ENCODE measurements at places on chromosomes 3 and 15. TPM values are rescaled to one million over a fixed set of nuclear protein-coding genes. Genes with fewer than 3 reads are reported as not detected.

Gene P2RY12
- not detected for total RNA-seq

Gene CIB1
- total RNA-seq: 110 TPM

Gene CYP1A2
- not detected for total RNA-seq

Gene SST
- total RNA-seq: not detected

Gene PLA2G4F
- total RNA-seq: not detected

Gene GNAT1
- not detected for total RNA-seq

Gene STRA6
- not detected for total RNA-seq

Gene TMEM40
- not detected for total RNA-seq

Gene CYP8B1
- not detected for total RNA-seq

DNA sequence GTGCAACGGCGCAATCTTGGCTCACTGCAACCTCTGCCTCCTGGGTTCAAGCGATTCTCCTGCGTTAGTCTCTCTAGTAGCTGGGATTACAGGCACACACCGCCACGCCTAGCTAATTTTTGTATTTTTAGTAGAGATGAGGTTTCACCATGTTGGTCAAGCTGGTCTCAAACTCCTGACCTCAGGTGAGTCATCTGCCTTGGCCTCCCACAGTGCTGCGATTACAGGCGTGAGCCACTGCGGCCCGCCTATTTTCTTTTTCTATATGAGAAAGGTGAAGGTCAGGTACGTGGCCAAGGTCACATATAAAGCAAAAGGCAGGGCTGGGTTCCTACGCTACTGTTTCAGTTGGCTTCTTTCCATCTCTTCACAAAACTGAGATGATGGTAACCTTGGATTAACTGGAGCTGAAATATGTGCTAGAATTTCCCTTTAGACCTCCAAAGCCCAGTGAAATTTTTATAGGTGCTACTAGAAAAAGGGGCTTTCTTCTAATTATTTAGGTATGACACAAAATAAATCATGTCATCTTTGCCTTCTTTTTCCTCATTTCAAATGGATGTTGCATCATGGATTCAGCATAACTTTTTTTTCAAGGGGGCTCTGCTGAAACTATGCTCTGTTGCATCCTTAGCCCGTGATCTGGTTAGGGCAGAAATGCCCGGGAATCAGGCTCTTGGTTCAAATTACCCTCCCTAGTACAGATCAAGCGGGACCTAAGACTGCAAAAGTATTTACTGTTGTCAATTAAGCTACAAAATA, 68.5 kb downstream of the MYO1E start:
- peaks cover 10% of the 10 kb centered on the region for H3K4me1 ChIP-seq
- H3K4me3 ChIP-seq: no peak overlapping the region
- H3K27me3 ChIP-seq: no peaks in the 10 kb centered on the region

- H3K27ac ChIP-seq: no peak overlapping the region
- H3K4me1 ChIP-seq: no peaks in the 10 kb centered on the region
- H3K36me3 ChIP-seq: no peaks in the 10 kb centered on the region
Observed at GRCh38 chr3:104347291-104347690, 1019.4 kb upstream of the ALCAM start.

DNA sequence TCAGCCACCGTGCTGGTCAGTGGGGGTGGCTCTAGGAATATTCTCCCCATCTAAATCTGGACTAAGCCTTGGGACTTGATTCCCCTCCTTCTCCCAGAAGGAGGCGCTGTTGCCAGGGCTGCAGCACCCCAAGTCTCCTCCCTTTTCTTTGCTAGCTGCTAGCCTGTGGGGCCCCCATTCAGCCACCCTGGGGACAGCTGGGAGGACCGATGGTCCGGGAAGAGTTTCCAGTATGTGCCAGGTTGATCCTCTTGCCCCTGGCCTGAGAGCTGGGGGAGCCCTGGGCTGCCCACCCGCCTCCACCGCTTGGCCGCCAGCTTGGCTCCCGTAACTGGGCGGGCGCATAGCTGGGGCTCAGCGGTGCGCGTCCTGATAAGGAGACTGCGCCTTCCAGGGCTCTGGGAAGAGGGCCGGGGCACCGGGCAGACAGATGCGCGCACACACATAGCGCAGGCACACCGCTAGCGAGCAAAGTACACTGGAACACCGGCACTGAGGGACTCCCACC, 4.2 kb downstream of the SMAD6 start:
- DNase-seq: no peak
- H3K4me1 ChIP-seq: peaks cover 7% of the 10 kb centered on the region
- H3K36me3 ChIP-seq: no peaks in the 10 kb centered on the region
- no peak overlapping the region for H3K4me3 ChIP-seq
- H3K27ac ChIP-seq: no peak overlapping the region
- H3K27me3 ChIP-seq: peaks cover 14% of the 10 kb centered on the region

- peaks cover 3% of the 10 kb centered on the region for H3K4me1 ChIP-seq
- H3K36me3 ChIP-seq: peaks cover 8% of the 10 kb centered on the region
- H3K4me3 ChIP-seq: no peak overlapping the region
- no peak for DNase-seq
- peaks cover 2% of the 10 kb centered on the region for H3K27me3 ChIP-seq
- H3K27ac ChIP-seq: peak overlapping the region; percentile 44
Observed at GRCh38 chr3:40971191-40972168, 227.8 kb upstream of the CTNNB1 start.

DNA sequence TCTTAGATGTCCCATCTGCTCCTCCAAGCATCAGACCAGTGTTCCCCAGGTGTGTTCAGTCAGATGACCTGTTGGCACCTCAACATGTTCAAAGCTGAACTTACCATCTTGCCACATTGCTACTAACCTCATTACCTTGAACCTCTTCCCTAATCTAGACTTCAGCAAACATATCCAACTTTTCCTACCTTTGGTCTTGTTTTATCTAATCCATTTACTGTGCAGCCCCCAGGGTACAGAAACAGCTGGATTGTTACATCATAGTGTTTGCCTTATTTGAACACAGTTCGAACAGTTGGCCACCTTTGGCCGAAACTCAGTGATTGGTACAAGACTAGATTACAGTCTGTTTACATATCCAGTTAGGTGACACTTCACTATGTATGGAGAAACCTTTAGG, 36.1 kb upstream of the MCF2L2 start:
- peaks cover 5% of the 10 kb centered on the region for H3K4me1 ChIP-seq
- no peaks in the 10 kb centered on the region for H3K27me3 ChIP-seq
- peak overlapping the region; percentile 76 for H3K27ac ChIP-seq
- H3K36me3 ChIP-seq: no peaks in the 10 kb centered on the region

DNA sequence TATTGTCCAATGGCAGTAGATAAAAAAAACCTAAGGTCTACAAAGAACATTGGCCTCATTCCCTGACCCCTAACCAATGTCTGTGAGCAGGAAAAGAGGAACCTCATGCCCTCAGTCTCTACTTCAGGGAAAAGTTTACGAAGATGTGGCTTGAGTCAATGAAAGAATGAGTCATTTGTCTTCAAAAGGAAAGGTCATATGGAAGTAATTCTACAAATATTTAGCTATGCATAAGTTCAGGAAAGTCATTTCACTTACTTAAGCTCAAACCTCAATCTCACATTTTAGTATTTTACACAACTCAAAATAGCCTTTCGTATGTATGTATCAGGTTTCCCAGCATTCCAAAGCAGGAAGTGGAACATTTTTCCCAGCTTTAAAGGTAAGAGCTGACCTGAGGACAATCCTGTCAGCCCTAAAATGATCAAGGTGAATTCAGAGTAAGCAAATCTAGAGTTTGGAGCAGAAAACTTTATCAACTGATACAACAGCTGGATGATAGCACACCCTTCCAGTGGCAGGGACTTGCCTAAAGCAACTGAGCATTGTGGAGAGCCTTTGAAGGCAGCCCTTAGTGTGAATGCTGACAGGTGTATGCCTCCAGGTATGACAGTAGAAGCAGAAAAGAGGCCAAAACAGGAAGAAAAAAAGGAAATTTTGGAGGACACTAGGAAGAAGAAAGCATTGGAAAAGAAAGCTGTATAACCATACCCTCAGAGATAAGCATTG, 53.9 kb upstream of the ACKR4 start:
- H3K36me3 ChIP-seq: peaks cover 21% of the 10 kb centered on the region
- no peaks in the 10 kb centered on the region for H3K27me3 ChIP-seq
- no peak for DNase-seq
- no peak overlapping the region for H3K4me3 ChIP-seq
- no peak overlapping the region for H3K27ac ChIP-seq

GRCh38 chr3:16808393-16809107, 76.2 kb upstream of the PLCL2 start:
- no peaks in the 10 kb centered on the region for H3K36me3 ChIP-seq
- H3K27ac ChIP-seq: no peak overlapping the region
- peaks cover 27% of the 10 kb centered on the region for H3K4me1 ChIP-seq
- H3K4me3 ChIP-seq: no peak overlapping the region
- DNase-seq: no peak
- H3K27me3 ChIP-seq: no peaks in the 10 kb centered on the region

GRCh38 chr3:52536369-52537164, at the start of gene UQCC5:
TSS of gene UQCC5 (plus strand) at chr3:52536605. CDS start at chr3:52536756, 151 bp downstream.
- peak within 1 kb of the TSS; percentile 100 for H3K4me3 ChIP-seq
- DNase-seq: peak; percentile 97
- peak within 1 kb of the TSS; percentile 98 for H3K27ac ChIP-seq
- peaks cover 16% of the 10 kb centered on the region for H3K36me3 ChIP-seq
- H3K27me3 ChIP-seq: no peaks in the 10 kb centered on the region

- peaks cover 2% of the 10 kb centered on the region for H3K4me1 ChIP-seq
- no peak overlapping the region for H3K27ac ChIP-seq
- no peaks in the 10 kb centered on the region for H3K27me3 ChIP-seq
- no peak for DNase-seq
- no peak overlapping the region for H3K4me3 ChIP-seq
Observed at GRCh38 chr15:70409388-70409787, 311.7 kb upstream of the TLE3 start.

GRCh38 chr3:46406788-46407611, at the start of the genes CCR5AS and CCRL2:
TSS of gene CCR5AS (minus strand) at chr3:46407066.
TSS of gene CCRL2 (plus strand) at chr3:46407259. CDS start at chr3:46408080, 821 bp downstream.
- peak; percentile 39 for DNase-seq
- peak within 1 kb of the TSS; percentile 83 for H3K4me3 ChIP-seq
- peak within 1 kb of the TSS; percentile 90 for H3K27ac ChIP-seq
- H3K36me3 ChIP-seq: no peaks in the 10 kb centered on the region
- H3K27me3 ChIP-seq: peaks cover 1% of the 10 kb centered on the region
- peaks cover 39% of the 10 kb centered on the region for H3K4me1 ChIP-seq

GRCh38 chr3:186789554-186790260, 6.3 kb downstream of the EIF4A2 start:
- peaks cover 49% of the 10 kb centered on the region for H3K4me1 ChIP-seq
- no peak for DNase-seq
- H3K27me3 ChIP-seq: no peaks in the 10 kb centered on the region
- peaks cover 48% of the 10 kb centered on the region for H3K36me3 ChIP-seq

GRCh38 chr3:69326855-69327300, 59.0 kb downstream of the FRMD4B start:
- H3K27ac ChIP-seq: peak overlapping the region; percentile 66
- H3K4me1 ChIP-seq: peaks cover 30% of the 10 kb centered on the region
- H3K27me3 ChIP-seq: no peaks in the 10 kb centered on the region
- peak overlapping the region; percentile 64 for H3K4me3 ChIP-seq
- H3K36me3 ChIP-seq: no peaks in the 10 kb centered on the region
- no peak for DNase-seq

DNA sequence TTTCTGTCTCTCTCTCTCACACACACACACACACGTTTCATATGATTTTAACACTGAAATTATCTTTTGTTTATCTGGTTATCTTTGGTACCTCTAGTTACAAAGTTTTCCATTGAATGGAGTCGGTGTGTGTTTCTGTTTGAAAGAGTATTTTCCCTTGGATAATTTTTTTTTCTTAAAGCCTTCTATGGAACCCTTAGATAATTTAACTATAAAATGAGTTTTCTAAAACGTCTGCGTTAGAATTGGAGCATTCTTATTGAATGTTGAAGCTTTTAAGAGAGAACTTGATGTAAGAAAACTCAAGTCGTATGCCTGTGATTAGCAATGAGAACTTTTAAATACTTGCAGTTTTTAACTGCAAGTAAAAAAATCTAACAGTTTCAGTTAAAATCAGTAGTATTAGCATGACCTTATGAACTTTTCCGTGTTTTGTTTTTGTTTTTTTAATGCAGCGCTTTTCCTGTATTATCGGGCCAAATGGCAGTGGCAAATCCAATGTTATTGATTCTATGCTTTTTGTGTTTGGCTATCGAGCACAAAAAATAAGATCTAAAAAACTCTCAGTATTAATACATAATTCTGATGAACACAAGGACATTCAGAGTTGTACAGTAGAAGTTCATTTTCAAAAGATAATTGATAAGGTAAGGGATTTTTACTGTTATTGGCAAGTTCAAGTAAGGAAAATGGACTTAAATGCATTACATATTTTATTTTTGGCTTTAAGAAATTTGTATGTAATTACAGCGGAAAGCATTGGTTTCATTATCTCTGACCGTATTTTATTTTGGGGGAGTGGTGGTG, 3.0 kb downstream of the SMC4 start:
- peaks cover 19% of the 10 kb centered on the region for H3K4me1 ChIP-seq
- peak overlapping the region; percentile 63 for H3K4me3 ChIP-seq
- peaks cover 11% of the 10 kb centered on the region for H3K36me3 ChIP-seq
- peaks cover 19% of the 10 kb centered on the region for H3K27me3 ChIP-seq
- no peak overlapping the region for H3K27ac ChIP-seq
- no peak for DNase-seq

GRCh38 chr15:26766262-26766661, 6.6 kb downstream of the GABRB3 start:
- H3K4me1 ChIP-seq: no peaks in the 10 kb centered on the region
- H3K4me3 ChIP-seq: no peak overlapping the region
- no peaks in the 10 kb centered on the region for H3K36me3 ChIP-seq
- DNase-seq: no peak
- no peak overlapping the region for H3K27ac ChIP-seq
- H3K27me3 ChIP-seq: peaks cover 10% of the 10 kb centered on the region

- no peak for DNase-seq
- H3K36me3 ChIP-seq: no peaks in the 10 kb centered on the region
- H3K4me1 ChIP-seq: no peaks in the 10 kb centered on the region
- no peaks in the 10 kb centered on the region for H3K27me3 ChIP-seq
- no peak overlapping the region for H3K4me3 ChIP-seq
Observed at GRCh38 chr3:90132197-90132596, 1024.8 kb downstream of the EPHA3 start.

DNA sequence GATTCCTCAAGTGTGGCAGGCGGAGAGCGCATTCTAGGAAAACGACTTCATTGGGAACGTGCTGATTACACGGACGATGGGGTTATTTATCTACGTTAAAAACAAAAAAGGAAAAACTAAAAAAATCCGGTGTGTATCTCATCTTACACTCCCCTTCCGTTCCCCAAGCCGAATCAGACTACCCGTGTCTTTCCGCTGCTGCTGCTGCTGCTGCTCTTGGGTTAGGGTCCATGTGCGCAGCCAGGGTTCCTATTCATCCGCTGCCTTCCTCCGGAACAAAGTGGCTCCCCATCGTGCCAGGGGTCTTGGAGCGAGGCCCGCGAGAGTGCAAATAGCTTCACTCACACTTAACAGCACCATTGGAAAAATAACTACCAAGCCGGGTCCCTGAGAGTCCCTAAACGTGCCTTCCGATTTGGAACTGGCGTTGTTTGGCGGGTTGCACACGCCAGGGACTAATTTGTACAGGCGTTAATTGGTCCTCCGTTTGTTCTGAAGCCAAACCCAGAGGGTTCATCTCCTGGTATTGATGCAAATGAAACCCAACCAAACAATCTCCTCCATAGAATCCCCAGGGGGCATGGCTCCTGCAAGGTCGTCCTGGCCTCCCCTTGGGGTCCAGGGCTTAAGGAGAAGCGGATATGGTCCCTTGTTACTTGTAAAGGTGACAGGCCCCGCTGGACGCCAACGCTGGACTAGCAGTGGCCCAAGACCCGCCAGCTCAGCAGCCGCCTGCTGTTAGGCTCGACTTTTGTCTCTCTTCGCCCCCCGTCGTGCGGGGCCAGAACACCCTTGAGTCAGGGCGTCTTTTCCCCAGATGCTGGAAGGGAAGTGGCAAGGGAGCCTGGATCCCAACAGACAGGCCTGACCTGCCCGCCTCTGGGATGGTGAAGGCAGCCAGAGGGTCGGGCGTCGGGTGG, 11.0 kb upstream of the ONECUT1 start:
- peaks cover 45% of the 10 kb centered on the region for H3K4me1 ChIP-seq
- no peak for DNase-seq
- no peak overlapping the region for H3K27ac ChIP-seq
- H3K4me3 ChIP-seq: no peak overlapping the region
